COLO829 (cell line): ENCODE measurements at places on chromosomes 1 and 21.

DNA sequence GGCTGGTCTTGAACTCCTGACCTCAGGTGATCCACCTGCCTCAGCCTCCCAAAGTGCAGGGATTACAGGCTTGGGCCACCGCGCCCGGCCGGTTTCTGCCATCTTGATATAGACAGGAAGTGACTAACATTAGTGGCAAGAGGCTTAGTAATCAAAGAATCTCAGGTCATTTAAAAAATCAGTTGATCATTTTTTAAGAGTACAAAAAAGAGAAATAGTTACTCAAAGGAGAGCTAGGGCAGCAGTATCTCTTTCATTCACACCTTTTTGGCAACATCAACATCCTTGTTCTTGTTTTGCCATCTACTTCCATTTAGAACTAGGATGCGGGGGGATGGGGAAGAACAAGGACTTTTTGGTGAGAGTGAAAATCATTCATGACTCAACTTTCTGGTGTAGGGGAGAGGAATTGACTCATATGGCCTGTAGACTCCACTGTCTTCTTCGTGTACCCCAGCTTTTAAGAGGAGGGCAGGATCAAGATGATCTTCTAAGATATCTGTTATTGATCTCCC is 8.8 kb downstream of the FCRLB start:
- peak; percentile 59 for DNase-seq

- no peak for DNase-seq
These were observed 93.7 kb downstream of the NTMT2 start for GRCh38 chr1:170239445-170239844.

- no peak for DNase-seq
These were observed 78.7 kb downstream of the PIK3R3 start for GRCh38 chr1:46053734-46054133.

GRCh38 chr1:204232526-204232925 is 18.7 kb upstream of the GOLT1A start:
- DNase-seq: no peak

DNA sequence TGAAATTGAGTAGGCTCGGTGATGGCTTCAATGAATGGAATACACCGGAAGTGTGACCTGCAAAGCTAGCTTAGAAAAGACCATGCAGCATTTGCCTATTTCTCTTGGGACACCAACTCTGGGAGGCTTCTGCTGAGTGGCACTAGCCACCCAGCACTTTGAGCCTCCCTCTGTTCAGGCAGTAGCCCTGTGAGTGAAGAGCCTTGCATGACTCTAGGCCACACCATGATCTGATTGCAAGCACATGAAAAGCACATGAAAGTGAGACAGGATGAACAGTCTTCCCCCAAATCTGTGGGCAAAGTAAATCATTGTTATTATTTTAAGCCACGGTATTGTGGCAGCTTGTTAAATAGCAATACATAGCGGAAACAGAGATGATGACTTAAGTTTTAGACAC is 2.8 kb downstream of the CD48 start:
- DNase-seq: no peak

DNA sequence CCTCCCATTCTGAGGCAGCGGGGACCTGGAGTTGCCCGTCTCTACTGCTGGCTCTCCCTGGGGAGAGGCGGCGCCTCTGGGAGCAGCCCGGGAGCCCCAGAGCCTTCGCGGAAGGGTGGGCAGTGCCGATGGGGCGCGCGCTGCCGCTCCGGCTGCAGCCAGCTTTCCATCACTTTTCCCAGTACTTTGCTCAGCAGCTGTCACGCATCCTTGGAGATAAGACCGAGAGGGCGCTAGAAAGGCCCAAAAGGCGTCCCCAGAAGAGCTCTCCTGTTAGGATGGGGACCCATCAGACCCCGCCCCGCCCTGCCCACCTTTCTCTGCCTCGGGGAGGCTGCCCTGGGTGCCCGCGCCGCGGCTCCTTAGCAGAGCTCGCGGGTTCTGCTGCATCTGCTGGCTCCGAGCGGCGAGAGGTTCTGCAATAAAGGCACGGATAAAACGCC is 534 bp downstream of the KCNH1 start:
- no peak for DNase-seq

GRCh38 chr1:99917214-99917613 is 52.6 kb upstream of the SLC35A3 start:
- no peak for DNase-seq

DNA sequence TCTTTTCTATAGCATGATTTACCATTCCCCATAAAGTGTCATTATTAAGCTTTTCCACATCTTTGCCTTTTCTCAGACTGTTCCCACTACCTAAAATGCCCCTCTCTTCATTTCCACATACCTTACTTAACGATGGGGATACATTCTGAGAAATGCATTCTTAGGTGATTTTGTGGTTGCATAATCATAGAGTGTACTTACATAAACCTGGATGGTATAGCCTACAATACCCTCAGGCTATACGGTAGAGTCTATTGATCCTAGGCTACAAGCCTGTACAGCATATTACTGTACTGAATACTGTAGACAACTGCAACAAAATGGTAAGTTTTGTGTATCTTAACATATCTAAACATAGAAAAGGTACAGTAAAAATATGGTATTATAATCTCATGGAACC is 54.8 kb upstream of the MUTYH start:
- no peak for DNase-seq

DNA sequence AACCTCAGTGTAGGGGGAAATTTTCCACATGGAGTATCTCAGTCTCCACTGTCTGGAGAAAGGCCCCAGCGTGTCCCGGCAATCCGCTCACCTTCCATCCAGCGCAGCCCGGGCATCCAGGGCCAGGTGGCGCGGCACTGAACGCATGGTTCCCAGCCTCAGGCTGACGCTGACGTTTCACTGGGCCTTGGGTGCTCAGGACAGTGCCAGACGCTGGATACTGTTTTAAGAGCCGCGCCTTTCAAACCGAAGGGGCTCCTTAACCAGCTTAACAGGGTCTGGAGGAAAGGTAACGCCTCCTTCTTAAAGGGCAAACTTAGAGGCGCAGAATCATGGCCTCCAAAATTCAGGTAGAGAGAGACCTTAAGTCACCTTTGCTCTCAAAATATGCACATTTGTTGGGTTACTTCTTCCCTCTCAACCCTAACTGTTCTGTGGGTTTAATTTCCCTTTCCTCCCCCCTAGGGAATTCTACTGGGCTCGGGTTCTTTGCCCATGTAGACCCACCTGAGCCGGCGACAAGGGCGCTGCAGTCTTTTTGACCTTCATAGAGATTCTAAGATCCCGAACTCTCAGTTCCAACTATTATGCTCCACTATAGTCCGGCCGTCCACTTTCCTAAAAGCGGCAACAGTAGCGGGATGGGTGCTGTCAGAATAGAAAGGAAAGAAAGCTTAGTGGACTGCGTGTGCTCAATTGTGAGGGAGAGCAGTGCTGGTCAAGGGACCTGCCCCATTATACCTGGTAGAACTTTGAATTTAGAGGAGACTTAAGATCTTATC is 3.5 kb upstream of the LHX9 start:
- no peak for DNase-seq

DNA sequence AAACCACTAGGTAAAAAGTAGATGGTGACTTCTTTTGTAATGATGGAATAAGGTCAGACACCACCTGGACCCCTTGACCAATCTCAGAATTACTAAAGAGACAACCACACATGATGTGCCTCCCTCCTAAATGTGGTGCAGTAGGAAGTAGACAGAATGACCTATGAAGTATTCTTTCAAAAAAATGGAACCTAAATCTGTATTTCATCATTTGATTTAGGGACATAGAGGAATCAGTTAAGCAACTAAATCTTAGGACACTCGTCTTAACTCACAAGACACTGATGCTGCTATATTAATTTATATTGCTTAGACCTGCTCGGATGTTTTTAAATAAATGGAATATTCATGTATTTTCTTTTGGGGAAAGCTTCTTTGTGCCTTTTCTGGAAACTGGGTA is 80.9 kb upstream of the IRF2BP2 start:
- no peak for DNase-seq

DNA sequence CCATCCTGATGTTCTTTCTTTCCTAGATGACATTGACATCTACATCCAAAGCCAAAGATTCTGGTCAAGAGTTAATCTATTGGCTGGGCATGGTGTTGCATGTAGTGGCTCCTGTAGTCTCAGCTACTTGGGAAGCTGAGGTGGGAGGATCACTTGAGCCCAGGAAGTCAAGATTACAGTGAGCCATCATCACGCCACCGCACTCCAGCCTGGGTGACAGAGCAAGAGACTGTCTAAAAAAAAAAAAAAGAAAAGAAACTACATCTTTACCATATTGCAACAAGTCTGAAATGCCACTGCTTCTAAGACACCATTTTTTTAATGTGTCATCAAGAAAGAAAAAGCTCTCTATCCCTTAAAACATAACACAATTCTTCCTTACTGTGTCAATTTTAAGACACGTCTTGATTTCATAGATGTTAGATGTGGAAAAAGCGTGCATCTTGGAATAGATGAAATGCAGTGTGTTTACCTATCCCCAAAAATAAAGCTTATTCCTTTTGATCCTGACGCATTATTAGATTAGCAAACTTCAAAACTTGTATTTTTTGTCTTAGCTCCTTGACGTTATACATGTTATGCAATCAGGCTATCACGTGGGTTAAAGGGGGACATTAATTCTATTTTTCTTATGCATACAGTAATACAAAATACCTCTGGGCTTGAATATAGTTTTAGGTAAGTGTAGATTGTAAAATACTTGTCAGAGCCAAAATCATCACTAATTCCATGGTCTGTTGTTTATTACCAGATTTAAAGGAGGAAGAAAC is 46.3 kb downstream of the ELAPOR1 start:
- no peak for DNase-seq

DNA sequence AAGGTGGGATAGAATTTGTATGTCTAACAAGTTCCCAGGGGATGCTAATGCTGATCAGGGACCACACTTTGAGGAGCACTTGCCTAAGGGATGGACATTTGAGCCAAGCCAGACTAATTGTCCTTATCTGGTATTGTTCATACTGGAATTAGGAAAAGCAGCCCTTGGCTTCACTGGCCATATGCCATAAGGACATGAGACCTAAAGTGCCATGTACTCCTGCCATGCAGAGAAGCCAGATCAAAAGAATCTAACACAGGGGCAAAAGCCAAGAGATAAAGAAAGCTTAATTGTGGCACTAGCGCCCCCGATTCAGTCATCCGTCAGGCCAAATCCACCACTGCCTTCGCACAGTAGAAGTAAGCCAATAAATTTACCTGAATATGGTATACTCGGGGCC is 45.7 kb downstream of the RNF11 start:
- no peak for DNase-seq

DNA sequence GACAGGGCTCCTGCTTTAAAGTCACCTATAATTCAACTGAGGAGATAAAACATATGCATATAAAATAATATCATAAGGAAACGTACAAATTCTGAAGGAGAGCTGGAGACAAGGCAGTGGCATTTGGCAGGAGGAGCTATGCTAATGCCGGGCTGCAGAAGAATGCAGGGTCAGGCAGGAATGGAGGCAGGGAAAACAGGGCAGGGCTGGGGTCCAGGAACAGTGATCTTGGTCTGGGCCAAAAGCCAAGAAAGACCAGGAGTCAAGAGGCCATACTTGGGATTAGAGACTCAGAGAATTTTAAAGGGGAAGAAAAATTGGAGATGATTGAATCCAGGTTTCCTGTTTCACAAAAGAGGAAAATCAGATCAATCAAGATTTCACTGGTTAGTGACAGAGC is 20.0 kb upstream of the BRDT start:
- no peak for DNase-seq

DNA sequence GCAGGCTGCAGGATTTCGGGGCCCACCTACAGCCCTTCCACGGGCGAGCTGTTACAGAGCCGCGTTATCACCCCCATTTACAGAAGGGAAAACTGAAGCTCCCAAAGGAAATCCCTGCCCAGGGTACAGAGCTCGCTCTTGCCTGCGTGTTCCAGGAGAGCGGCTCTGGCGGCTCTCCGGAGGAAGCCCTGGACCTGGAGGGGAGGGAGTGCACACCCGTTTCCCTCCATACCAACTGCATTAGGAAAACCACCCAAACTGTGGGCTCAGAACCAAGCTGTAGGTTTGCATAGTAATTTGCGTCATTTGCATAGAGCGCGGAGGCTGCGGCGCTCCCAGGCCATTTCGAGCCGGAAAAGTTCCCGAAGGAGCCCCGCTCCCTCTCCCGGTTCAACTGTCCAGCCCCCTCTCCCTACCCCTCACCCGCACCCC is 24.7 kb upstream of the ADGRB2 start:
- DNase-seq: peak; percentile 41

GRCh38 chr1:46697053-46697452 is 21.9 kb downstream of the EFCAB14 start:
- DNase-seq: no peak

- DNase-seq: no peak
These were observed 56.1 kb upstream of the DMRTB1 start for GRCh38 chr1:53402891-53403655.

DNA sequence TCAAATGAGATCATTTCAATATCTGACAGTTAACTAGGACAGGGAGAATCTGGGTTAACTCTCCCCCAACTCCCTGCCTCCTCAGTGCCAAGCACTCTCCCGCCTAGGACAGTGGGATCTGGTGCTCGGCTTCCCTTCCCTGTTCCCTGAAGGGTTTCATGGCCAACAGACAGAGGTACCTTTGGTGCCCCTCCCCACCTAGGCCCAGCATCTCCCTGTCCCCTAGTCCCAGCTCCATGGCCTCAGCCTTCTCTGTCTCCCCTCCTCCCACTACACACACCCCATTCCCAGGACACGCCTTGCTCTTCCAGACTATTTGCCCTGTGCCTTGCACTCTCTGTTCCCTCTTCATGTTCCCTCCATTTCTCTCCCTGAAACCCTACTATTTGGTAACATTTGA is 77.1 kb downstream of the CD247 start:
- DNase-seq: no peak

DNA sequence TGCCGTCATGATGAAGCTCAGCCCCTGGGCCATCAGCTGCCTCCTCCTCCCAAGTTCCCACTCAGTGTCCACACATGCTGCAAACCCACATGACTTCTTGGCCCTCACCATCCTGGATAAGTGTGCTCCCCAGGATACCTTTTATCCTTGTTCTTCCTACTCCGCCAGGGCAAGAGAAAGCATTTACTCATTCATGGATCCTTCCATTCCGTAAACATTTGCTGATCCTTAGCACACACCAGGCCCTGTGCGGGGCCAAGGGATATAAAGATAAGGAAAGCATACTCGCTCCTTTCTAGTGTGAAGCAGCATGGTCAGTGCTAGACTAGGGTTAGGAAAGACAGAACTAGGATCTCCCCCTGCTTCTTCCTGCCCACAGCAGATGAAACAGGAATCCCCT is 122.1 kb upstream of the HMGB4 start:
- no peak for DNase-seq

- no peak for DNase-seq
These were observed 19.6 kb upstream of the HMGN2 start for GRCh38 chr1:26452459-26453183.

- no peak for DNase-seq
These were observed 22.0 kb downstream of the FOXO6 start for GRCh38 chr1:41383094-41383852.

GRCh38 chr1:220511785-220512184 is 16.2 kb upstream of the MARK1 start:
- DNase-seq: no peak

DNA sequence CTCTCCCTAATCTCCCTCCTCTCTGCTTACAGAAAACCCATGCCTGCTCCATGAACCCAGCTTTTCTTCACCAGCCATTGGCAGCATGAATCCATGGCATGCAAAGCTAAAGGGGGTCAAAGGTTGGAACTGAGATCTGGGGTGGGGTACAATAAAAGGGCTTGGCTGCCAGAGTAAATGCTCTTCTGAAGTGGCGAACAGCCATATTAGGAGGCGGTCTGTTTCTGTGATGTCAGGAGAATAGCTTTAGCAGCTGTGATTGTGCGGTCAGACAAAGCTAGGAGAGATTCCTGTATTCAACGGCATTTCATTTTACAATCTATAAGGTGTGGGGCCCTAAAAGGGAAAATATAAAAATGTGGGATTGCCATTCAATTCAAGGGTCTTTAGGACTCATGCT is 71.7 kb upstream of the TMPRSS2 start:
- DNase-seq: no peak
